ENCODE measurements at places on chromosomes 2 and 18. TPM values are rescaled to one million over a fixed set of nuclear protein-coding genes. Genes with fewer than 3 reads are reported as not detected.

The POTEJ gene
- not detected for total RNA-seq

The SRBD1 gene
- 14.7 TPM for total RNA-seq

The ATP6V1C2 gene
- not detected for total RNA-seq

The CYP27C1 gene
- total RNA-seq, result not detected

The ADAM23 gene
- total RNA-seq, result 3.9 TPM

The SERPINB13 gene
- not detected for total RNA-seq

The DQX1 gene
- total RNA-seq, result not detected

The CD8A gene
- not detected for total RNA-seq

The FAM124B gene
- total RNA-seq, result not detected

The MC5R gene
- not detected for total RNA-seq

The PLB1 gene
- total RNA-seq, result 0.90 TPM

The TEX44 gene
- not detected for total RNA-seq

The ZNF521 gene
- total RNA-seq, result 44.7 TPM

The C2orf15 gene
- under 0.01 TPM for total RNA-seq

The RAB17 gene
- total RNA-seq, result not detected

The NAT8 gene
- not detected for total RNA-seq

The SEMA4C gene
- total RNA-seq, result 13.3 TPM

The SLC16A14 gene
- total RNA-seq, result 0.56 TPM

The CFAP65 gene
- not detected for total RNA-seq

The HOXD9 gene
- not detected for total RNA-seq

The TBR1 gene
- not detected for total RNA-seq

The TMEM200C gene
- total RNA-seq, result 1.7 TPM

The HTR2B gene
- total RNA-seq, result 0.72 TPM

The PAX8 gene
- 0.28 TPM for total RNA-seq

The PRKAG3 gene
- total RNA-seq, result not detected

The IL18R1 gene
- total RNA-seq, result 0.18 TPM

The MAPK4 gene
- not detected for total RNA-seq

The CLEC4F gene
- not detected for total RNA-seq

The BMP10 gene
- total RNA-seq, result not detected

The AQP12A gene
- total RNA-seq, result not detected

The FAM210A gene
- total RNA-seq, result 16.1 TPM

The ACTG2 gene
- total RNA-seq, result 349 TPM

The LOXL3 gene
- total RNA-seq, result 14.2 TPM

The SKOR2 gene
- not detected for total RNA-seq

The PLGLB1 gene
- total RNA-seq, result 0.28 TPM

The NDC80 gene
- 15.3 TPM for total RNA-seq

The CEBPZOS gene
- 16.8 TPM for total RNA-seq

The CYS1 gene
- under 0.01 TPM for total RNA-seq

The SOWAHC gene
- 4.8 TPM for total RNA-seq

The CHST9 gene
- total RNA-seq, result not detected
